ENCODE measurements at places on chromosomes 11 and 22. TPM values are rescaled to one million over a fixed set of nuclear protein-coding genes. Genes with fewer than 3 reads are reported as not detected.

Gene CCDC89
- total RNA-seq: 3.0 TPM

Gene ABCG4
- total RNA-seq: not detected

Gene PHF5A
- 69.0 TPM for total RNA-seq

Gene LRRC55
- not detected for total RNA-seq

Gene RBM4
- 93.6 TPM for total RNA-seq

Gene WNT11
- 3.1 TPM for total RNA-seq

Gene OR52I2
- not detected for total RNA-seq

Gene SCN4B
- 26.1 TPM for total RNA-seq

Gene RIC3
- total RNA-seq: not detected

Gene PRR33
- not detected for total RNA-seq

Gene GUCD1
- 104 TPM for total RNA-seq

Gene XRRA1
- total RNA-seq: 10.0 TPM

Gene MMP12
- total RNA-seq: 4.0 TPM

Gene VSIG10L2
- total RNA-seq: not detected

Gene SLC29A2
- 6.1 TPM for total RNA-seq

Gene MN1
- 1.2 TPM for total RNA-seq

Gene SSH3
- total RNA-seq: 18.4 TPM

Gene OR51E2
- total RNA-seq: not detected

Gene MRGPRX3
- total RNA-seq: not detected

Gene ZFTA
- total RNA-seq: 5.7 TPM

Gene TCIRG1
- 33.9 TPM for total RNA-seq

Gene CEND1
- not detected for total RNA-seq

Gene DPP3
- total RNA-seq: 106 TPM

Gene CADM1
- total RNA-seq: 71.9 TPM

Gene TIGD3
- 1.7 TPM for total RNA-seq

Gene COPB1
- total RNA-seq: 263 TPM

Gene SYT13
- total RNA-seq: 7.2 TPM

Gene OR51B5
- total RNA-seq: not detected

Gene LINC01488
- not detected for total RNA-seq

Gene OR2AG1
- not detected for total RNA-seq

Gene RPS6KA4
- total RNA-seq: 26.9 TPM

Gene PAAF1
- 10.0 TPM for total RNA-seq

Gene DDI1
- not detected for total RNA-seq

Gene CCND1
- 76.0 TPM for total RNA-seq

Gene GRIA4
- 0.10 TPM for total RNA-seq

Gene CTSW
- 1.5 TPM for total RNA-seq

Gene LRRN4CL
- 1.7 TPM for total RNA-seq

Gene TFIP11
- total RNA-seq: 15.4 TPM

Gene PIK3IP1
- total RNA-seq: 1.9 TPM

Gene TECTA
- total RNA-seq: 0.32 TPM

Gene C1QTNF5
- total RNA-seq: 7.7 TPM

Gene ART1
- not detected for total RNA-seq

Gene ZP1
- not detected for total RNA-seq

Gene FBLN1
- total RNA-seq: 23.9 TPM

Gene GNB1L
- total RNA-seq: 7.6 TPM

Gene OR52K2
- not detected for total RNA-seq

Gene CARNS1
- 0.22 TPM for total RNA-seq

Gene DEFB131B
- total RNA-seq: not detected

Gene OPCML
- total RNA-seq: 0.02 TPM

Gene VSTM5
- total RNA-seq: not detected
